Activated T-helper 1 cell treated with anti-CD3 and anti-CD28 coated beads, Interleukin-2, amount 50 U/mL, for 16 hours (primary cell): ENCODE measurements at places on chromosomes 7 and 10.

- DNase-seq = no peak
Measured at GRCh38 chr7:27166531-27167505, 1.5 kb upstream of the HOXA9 start.

- no peak for DNase-seq
Measured at GRCh38 chr7:20738518-20739481, 47.9 kb downstream of the SP8 start.

DNA sequence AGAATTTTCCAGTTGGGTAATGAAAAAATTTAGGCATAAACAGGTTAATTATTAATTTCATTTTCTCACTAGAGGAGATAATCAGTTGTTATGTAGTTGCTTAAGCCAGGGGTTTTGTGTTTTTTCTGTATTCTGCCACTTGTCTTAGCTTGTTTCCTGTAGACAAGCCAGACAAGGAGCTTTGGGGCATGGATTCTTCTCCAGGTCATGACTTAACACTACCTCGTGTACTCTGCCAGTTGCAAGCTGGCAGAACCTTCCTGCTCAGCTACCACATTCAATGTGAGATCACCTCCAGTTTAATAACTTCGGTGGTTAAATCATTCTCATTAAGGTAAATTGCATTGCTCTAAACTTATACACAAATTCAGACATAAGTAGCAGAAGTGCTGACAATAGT lies 1.8 kb downstream of the CCM2 start:
- no peak for DNase-seq

DNA sequence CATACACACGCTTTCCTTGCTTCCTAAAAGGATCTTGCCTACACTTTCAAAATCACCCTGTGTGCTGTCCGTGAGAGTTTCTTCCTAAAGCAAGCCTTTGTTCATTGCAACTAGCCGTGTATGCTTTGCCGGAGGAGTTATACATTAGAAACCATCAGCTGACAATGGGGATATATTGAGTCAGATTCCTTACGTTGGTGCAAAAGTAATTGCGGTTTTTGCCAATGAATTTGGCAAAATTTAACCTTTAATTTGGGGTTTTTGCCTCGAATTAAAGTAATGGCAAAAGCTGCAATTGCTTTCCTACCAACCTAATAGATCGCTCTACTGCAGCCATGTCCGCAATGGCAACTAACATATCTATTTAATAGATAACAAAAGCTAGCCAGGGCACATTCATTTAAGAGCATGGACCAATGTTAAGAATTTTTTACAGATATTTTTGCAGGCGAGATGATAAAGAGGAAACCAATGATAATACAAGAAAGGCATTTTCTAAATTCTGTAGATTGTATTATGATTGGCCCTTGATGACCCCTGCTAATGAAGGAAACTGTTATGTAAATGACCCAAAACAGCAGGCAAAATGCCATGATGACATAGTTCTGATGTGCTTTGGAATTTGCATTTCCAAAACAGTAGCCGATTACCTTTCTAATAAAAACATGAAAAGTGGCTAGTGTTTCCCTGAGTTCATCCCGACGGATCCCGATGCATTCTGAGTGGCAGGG lies 184.8 kb upstream of the NRP1 start:
- DNase-seq = no peak

- no peak for DNase-seq
Measured at GRCh38 chr7:1689311-1689710, 19.2 kb downstream of the ELFN1 start.

GRCh38 chr7:31070991-31071644 lies 19.0 kb downstream of the ADCYAP1R1 start:
- DNase-seq = no peak

GRCh38 chr10:30773501-30773900 lies 143.9 kb upstream of the LYZL2 start:
- DNase-seq = no peak

DNA sequence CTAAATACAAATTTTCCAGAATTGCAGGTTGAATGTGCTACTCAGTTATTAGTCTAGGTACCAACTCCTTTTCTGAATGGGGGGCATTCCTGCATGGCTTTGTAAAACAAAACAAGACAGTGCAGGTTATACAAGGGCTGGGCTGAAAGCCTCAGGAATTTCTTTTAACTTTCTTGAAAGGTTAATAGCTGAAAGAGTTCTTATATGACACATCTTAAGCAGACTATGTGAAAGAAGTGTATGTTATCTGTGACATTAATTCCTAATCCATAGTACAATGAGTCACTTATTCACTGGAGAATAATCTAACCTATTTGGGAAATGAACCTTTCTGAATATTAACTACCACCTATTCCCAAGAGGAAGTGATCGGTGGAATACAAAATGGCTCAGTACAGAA lies 115.6 kb upstream of the FAM133B start:
- DNase-seq = no peak

- DNase-seq = no peak
Measured at GRCh38 chr10:34918776-34919315, 103.8 kb upstream of the PARD3 start.

DNA sequence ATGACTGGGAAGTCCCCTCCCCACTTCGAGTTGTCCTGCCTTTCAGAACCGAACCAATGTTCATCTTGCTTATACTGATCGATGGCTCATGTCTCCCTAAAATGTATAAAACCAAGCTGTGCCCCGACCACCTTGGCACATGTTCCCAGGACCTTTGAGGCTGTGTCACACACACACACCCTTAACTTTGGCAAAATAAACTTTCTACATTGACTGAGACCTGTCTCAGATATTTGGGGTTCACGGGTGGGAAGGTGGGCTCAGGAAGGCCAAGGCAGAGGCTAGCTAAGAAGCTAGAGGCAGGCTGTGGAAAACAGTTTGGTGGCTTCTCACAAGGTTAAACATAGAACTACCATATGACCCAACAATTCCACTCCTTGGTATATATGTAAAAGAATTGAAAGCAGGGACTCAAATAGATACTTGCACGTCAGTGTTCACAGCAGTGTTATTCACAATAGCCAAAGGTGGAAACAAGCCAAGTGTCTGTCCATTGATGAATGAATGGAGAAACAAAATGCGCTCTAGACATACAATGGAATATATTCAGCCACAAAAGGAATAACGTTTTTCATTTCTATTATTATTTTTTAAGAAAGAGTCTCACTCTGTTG lies 15.4 kb downstream of the PRF1 start:
- no peak for DNase-seq

DNA sequence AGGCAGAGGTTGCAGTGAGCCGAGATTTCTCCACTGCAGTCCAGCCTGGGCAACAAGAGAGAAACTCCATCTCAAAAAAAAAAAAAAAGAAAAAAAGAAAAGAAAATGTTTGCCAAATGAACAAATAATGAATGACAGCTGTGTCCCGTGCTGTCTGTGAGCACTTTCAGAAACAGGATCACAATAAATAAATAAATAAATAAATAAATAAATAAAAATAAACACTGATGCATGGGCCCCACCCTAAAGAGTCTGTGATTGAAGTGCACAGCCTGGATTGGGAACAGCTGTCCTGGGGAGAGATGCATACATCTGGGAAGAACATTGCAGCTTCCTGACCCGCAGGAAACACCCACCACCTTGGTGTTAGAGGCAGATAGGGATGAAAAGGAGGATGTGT lies 123.6 kb downstream of the NPTX2 start:
- DNase-seq = no peak

GRCh38 chr10:131230166-131230565 lies 81.4 kb downstream of the TCERG1L start:
- no peak for DNase-seq

DNA sequence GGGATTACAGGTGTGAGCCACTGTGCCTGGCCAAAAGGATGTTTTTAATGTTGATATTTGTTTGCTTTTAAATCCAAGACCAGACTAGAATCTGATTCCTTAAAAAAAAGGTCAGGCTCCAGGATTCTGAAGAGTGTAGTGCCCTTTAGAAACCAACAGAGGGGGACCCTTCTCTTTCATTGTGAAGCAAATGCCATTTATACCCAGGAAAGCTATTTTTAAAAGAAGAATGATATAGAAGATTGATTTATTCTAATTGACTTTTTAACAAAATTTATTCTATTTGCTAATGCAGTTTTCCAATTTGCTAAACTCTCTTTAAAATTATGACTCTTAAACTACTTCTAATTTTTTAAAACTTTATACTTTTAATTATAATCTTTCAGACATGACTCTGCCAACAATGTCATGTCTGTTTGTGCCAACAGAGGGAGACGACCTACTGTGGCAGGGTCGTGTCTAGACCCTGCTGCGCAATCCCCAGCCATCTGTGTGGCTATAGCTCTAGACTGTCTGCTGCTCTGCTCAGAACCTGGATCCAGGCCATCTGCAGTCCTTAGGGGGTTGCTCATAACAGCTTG lies 201.0 kb upstream of the IMMP2L start:
- no peak for DNase-seq

DNA sequence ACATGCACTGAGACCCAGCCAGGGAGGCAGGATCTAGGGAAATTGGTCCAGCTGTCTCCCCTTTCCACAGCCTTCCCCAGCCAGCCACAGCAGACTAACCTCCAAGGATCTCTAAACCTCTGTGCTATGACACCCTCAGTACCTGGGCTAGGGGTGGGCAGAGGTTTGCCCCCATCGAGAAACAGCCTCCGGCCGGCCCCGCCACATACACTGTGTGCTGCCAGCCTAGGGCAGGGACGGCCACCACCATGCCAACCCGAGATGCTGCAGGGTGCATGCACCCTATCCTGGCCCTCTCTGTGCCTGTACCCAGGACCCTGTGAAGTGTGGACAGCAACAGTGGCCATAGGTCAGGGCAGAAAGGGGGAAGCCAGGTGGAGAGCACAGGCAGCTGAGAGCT lies 58.1 kb downstream of the PARP12 start:
- DNase-seq = no peak

DNA sequence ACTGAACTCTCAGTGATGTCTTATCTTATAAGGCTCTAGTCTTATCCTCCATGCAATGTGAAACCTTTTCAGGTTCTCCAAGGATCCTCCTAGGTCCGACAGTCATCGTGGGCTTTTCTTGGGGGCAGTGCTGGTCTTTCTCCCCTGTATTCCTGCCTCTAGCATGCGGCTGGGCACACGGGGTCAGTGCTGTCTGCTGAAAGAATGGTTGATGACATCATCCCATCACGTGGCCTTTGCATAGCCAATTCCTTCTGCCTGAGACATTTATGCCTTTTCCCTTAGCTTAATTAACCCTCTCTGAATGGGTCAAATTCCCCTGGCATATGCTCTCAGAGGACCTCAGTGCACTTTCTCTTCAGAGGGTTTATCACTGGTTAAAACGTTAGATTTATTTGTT lies 27.0 kb upstream of the KCNK18 start:
- DNase-seq = no peak

GRCh38 chr10:26806557-26806956 lies 54.2 kb downstream of the ABI1 start:
- no peak for DNase-seq

DNA sequence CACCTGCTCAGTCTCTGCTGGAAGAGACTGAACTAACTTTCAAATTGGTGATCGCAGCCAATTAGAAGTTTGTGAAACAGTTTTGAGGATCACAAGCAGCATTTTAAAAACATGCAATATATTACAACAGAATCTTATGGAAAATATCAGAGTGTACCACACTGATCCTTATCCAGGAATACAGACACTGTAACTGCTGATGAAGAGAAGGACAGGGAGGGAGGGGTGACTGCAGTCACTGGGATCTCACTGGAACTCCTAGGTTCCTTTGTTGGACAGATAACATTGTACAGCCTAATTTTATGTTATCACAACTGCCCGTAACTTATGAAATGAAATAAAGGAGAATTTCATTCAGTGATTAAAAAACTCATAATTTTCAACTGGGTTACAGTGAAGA lies 6.8 kb upstream of the UBN2 start:
- no peak for DNase-seq

- DNase-seq = no peak
Measured at GRCh38 chr7:11848251-11848650, 16.3 kb upstream of the THSD7A start.

DNA sequence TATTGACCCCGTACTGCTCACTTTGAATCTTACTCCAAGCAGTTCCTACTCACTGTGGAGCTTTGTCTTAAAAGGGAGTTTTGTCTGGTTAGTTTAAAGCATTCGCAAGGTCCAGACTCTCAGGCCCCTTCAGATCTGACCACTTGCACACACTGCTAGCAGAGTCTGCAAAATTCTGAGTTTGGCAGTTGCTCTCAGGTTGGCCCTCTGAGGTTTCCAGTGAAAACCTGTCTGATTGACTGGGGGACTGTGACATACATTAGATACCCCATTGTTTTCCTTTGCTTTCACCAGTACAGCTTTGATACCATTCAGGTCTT lies 149.2 kb downstream of the XPNPEP1 start:
- DNase-seq = no peak

GRCh38 chr10:86342111-86342863 lies 24.3 kb downstream of the GRID1 start:
- DNase-seq = no peak

DNA sequence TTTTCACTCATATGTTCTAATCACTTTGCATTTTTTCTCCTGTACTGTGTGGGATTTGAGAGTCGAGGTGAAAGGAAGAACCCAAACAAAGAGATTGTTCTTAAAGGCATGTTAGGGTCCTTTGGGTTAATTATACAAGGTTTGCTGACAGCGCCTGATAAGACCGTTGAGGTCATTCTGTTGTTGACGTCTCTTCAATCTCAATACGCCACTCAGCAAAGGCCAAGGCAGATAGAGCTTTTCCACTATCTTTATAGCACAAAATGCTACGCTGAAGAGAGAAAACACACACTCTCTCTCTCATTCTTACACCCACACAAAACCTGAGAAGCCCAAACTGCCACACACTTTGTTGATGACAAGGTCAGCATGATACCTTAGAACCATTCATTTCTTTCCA lies 228.7 kb downstream of the CNTNAP2 start:
- DNase-seq = no peak

DNA sequence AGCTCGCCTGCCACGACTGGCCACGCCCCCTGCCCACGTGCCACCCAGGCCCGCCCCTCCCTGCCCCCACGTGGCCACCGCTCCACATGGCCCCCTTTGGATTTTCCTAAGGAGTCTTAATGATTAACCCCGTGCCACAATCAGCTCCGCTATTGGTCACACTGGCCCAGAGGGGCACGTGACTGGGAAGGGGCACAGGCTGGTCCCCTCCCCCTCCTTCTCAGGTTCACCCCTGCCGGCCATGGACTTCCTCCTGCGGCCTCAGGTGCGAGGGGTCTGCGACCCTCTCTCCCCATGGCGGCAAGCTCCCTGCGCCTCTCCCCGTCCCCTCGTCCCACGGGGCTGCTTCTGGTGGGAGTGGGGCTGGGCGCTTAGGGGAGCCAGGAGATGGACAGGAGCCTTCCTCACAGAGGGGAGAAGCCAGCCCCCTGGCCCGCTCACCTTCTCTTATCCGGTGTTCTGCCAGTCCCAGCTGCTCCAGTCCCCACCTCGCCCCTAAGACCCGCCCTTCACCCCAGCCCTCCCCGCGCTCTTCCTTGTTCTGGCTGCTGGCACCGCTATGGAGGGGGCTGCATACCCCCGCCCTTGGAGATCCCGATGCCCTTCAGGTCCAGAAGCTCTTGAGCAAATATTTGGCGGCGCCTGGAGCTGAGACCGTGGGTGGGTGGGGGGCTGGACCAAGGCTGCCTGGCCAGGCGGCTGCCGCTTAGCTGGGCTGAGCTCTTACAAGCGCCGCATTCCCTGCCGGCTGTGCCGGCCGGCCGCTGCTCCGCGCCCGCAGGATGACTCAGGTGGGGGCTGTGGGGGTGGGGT lies 3.2 kb downstream of the SLC4A2 start:
- no peak for DNase-seq
